NCI-H2081 treated with DMSO at 0.1 percent for 48 hours (cell line): ENCODE measurements at places on chromosomes 1 and 21.

- DNase-seq = no peak
Measured at GRCh38 chr1:201460814-201461644, 8.0 kb downstream of the PHLDA3 start.

DNA sequence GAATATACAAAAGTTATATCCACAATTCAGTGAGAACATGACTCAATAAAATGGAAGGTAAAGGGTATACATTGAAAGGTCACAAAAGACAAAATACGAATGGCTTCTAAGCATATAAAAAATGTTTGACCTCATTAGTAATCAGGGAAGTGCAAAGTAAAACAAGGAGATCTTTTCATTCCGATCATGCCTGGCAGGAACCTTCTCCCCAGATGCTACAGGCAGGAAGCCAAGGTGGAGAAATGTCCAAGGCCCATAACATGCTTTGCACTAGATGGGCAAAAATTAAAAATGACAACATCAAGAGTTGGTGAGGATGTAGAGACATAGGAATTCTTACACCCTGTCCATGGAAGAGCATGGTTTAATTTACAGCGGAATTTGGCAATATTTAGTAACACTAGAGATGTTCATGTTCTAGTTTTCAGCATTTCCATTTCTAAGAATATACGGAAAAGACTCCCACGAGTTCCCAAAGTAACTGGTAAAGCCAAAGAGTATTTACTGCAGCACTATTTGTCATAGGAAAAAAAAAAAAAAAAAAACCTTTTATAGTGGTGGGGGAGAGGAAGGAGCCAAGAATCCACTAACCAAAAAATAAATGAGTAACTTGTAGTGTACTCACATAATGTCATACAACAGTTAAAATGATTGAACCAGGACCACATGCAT lies 184.5 kb upstream of the KAZN start:
- no peak for DNase-seq

GRCh38 chr21:38228115-38228514 lies 28.7 kb upstream of the KCNJ15 start:
- DNase-seq = no peak

DNA sequence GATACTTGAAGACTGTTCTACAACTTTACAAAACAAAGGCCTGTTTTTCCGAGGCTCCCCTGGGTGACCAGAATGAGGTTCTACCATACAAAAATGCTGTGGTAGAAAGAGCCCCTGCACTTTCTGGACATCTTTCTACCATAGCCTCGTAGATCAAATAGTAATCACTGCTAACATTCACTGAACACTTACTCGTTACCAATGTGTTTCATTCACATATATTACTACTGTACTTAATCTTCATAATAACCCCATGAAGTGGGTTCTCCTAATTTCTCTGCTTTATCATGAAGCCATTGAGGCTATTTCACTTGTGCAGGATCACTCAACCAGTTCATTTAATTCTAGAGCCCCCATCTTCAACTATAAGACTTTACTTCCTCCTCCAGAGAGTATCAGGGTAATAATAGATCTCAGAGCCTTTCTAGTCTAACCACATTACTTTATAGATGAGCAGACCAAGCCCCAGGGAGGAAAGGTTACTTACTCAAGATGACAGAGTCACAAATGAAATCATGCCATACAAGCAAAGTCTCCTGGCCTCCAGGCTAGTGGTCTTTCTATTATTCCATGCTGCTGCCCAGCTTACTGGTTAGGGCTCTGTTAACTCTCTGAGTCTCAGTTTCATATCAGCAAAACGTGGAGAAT lies 46.7 kb upstream of the OSBPL9 start:
- DNase-seq = no peak

GRCh38 chr1:186236921-186237320 lies 138.1 kb downstream of the TPR start:
- DNase-seq = no peak
